ENCODE measurements at places on chromosomes 16 and 17.

GRCh38 chr16:70665113-70665694 is 18.8 kb downstream of the IL34 start:
- no peak for DNase-seq

- DNase-seq, result peak; percentile 90
Observed at GRCh38 chr16:57757326-57757786, 21.8 kb downstream of the KATNB1 start.

GRCh38 chr16:58264961-58265479 is 29.8 kb downstream of the PRSS54 start:
- no peak for DNase-seq

GRCh38 chr17:67461228-67461780 is 84.2 kb downstream of the PITPNC1 start:
- DNase-seq, result peak; percentile 59

GRCh38 chr17:39861235-39861634 is 2.9 kb downstream of the IKZF3 start:
- DNase-seq, result no peak

- DNase-seq, result no peak
Observed at GRCh38 chr16:58105631-58106030, 23.6 kb downstream of the CFAP20 start.

DNA sequence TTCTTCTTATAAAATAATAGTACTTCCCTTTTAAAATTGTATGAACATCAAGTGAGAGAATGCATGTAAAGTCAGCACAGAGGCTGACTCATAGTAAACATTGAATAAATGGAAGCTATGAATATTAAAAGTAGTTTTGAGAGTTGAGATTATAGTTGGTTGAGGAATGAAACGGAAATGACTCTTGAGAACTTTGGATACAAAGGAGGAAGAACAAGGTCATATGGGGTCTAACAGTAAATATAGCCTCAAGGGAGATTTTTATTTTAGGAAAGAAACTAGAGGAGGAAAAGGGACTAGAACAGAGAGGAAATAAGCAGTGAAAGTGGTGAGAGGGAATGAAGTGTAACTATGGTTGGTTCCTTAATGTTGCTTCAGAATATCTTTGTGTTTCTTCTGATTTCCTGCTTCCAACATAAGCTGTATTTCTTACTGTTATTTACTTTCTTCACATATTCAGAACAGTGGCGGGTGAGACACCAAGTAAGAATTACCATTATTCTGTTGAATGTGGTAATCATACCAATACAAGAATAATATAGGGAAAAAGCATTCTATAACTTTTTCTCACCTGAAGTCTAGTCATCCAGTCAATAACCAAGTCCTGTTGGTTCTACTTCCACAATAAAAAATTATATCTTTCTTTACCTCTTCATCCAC is 165.1 kb downstream of the CHD9 start:
- DNase-seq, result no peak

DNA sequence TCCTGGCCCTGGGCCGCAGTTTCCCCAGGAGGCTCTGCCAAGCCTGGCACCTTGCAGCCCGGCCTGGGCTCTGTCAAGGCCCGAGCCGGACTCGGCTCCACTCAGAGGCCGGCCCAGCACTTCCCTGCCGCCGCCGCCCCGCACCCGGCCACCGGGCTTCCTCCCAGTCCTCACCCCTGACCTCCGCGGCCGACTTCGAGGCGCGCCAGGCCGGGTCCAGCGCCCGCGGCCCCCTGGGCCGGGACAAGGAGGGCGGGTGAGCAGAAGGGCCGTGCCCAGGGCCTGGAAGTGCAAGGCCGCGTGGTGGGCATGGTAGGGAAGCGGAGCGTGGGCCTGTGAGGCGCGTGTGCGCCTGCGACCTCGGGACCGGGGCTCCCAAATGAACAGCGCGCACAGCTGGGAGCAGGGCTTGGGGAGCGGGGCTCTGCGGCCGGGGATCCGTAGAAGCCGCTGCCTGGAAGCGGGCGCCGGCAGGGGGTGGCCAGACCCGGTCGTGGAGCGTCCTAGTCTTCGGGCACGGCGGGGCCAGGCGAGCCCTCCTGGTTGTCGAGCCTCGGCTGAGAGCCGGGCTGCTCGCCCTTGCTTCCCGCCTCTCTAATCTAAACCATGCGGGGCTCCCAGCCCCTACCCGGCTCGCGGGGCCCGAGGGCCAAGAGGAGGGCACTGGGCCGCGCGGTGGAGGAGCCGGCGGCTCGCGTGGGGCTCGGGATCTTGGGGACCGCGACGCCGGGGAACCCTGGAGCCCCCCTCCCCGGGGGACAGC is 503 bp upstream of the TBX4 start:
- no peak for DNase-seq

DNA sequence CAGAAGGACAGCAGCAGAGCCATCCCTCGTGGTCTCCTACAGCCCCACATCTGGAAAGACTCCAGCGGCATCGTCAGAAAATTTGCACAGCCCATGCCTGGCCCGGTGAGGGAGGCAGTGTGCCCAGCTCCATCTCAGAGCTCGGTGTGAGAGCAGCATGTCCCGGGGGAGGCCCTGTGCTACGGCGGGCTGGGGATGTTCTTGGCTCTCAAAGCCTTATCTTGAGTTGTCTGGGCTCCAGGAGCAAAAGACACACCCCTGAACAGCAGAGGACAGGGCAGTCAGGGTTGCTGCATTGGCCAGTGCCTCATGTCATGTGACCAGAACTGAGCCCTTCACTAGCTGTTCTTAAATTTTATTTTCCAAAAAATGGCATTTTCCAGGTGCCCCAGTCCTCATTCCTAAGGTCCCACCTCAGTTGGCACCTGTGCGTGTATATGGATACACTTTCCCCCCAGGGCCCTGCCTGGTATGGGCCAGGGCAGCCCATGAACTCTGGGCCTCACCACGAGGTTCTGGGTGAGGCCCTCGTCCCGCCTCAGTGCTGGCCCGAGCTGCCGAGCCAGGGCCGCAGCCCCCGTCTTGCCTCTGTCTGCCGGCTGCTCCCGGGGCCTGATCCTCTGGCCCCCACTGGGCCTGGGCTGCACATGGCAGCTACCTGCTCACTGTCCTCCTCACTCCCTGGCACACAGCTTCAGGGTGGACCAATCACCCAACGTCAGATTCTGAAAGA is 3.0 kb downstream of the NUDT16L1 start:
- no peak for DNase-seq

- DNase-seq, result no peak
Observed at GRCh38 chr17:64009571-64010402, 10.6 kb downstream of the ICAM2 start.

DNA sequence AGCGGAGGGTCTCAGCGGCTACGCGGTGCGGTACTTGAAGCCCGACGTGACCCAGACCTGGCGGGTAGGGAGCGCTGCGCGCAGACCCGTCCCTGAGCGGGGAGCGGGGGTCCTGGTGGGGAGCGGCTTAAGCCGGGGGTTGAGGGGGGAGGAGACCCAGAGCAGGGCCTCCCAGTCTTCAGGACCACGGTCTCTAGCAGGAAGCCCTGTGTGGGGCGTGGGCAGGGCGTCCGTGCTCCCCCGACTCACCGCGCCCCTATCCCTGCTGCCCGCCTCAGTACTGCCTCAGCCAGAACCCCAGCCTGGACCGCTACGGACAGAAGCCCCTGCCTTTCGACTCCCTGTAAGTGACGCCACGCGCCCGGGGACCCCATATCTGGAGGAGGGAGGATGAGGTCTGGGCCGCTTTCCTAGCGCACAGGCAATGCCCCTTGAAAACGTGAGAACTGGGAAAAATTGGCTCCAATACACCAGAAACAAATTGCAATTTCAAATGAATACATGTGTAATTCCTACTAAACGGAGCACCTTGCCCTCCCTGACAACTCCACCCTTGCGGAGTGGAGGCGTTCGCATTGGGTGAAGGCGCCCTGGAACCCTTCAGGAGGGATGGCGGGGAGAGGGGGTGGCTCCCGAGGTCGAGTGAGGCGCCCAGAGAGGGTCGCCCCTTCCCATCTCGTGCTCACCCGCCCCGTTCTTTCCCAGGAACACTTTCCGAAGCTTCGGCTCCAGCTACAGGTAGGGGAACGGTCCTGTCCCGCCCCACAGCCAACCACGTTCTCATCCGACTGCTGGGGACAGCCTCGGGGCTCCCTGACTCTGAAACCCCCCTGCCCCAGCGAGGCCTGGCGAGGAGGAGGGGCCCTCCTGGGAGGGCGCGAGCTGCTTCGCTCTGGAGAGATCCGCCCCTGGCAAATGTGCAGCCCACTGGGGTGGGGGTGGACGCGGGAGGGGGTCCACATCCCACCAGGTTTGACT is 14.6 kb upstream of the CNGB1 start:
- DNase-seq, result no peak

- no peak for DNase-seq
Observed at GRCh38 chr17:68379692-68380677, 77.3 kb downstream of the WIPI1 start.

DNA sequence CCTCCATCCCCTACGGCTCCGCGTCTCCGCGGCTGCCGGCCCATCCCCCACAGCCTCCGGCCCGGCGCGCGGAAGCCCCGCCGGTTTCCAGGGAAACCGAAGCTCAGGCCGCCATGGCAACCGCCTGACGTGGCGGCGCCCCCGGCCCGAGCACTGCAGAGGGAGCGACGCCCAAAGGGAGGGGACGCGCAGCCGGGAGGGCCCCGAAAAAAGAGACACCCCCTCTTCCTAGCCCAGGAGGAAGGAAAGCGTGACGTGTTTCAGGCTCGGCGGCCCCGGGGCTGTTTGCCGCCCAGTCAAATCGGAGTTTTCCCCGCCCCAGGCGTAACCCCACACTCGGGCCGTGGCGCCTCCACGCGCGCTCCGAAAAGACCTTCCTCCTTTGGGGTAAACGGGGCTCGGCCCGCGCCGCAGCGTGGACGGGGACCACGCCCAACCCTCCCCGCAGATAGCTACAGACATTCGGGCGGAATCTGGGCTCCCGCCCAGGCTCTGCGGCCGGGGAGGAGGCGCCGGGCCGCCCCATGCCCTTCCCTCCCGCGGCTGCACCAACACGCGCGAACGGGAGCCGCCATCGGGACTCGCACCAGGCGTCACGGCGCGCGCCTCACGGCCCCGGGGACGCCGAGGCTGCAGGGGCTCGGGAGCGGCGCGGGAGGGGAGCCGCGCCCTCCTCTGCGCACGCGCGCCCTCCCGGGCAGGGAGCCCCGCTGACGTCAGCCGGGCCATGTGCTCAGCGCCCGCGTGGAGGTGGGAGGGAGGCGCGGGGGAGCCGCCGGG is 7.5 kb downstream of the MNT start:
- peak; percentile 95 for DNase-seq

- DNase-seq, result no peak
Observed at GRCh38 chr17:55068862-55069811, 100.6 kb downstream of the STXBP4 start.

DNA sequence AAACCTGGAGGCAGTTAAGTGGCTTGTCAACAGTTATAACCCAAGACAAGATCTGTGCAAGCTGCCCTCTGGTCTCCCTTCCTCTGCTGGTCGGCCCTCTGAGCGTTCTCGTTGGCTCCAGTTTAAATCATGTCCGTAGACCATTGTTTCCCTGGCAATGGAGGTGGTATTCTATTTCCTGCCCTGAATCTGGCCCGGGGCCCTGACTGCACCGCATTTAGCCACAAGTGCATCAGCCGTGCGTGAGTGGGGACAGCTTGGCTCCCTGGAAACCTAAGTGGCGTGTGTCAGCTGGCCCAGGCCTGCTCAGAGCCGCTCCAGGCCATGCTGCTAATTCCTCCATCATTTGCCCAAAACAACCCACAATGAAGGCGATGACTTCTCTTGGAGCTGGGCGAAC is 15.0 kb upstream of the MYLK3 start:
- no peak for DNase-seq

- DNase-seq, result no peak
Observed at GRCh38 chr16:82955741-82956348, 329.1 kb downstream of the CDH13 start.

GRCh38 chr16:79993629-79994209 is 393.2 kb upstream of the MAF start:
- DNase-seq, result no peak

DNA sequence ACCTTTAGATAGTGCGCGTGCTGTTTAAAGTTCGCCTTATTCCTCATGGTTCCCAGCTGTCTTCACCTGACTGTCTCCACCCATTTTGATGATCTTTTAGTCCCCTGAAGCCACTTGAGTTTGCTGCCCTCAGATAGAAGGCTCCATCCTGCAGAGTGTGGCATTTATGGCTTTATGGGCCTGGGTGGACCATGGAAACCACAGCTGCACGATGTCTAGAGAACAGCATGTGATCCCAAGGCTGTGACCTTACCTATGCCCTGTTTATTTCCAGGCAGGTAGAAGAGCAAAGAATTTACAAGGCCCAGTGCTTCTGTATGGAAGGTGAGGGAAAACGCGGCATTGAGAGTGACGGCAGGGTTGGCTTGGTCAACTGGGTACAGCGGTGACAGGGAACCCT is 356.9 kb downstream of the SLC39A11 start:
- no peak for DNase-seq

- no peak for DNase-seq
Observed at GRCh38 chr16:4685292-4685691, 8.1 kb upstream of the NUDT16L1 start.

DNA sequence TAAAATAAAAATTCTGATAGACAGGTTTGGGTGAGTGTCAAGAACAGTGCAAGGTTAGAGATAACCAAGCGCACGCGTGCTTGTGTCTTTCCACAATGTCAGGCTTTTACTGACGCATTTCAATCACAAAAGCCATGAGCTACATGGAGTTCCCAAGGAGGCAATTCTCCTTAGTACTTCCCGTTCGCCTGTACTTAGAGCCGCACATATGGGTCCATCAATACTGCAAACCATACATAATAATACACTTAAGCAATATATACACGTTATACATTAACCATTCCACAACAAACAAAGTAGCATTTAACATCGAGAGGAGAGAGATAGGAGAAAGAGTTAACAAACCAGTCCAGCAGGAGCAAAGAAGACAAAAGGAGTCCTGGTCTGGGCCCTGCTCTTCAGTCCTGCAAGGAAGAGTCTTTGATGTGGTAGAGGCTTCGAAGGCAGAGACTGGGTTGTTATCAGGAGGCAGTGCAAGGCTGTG is 11.9 kb upstream of the GPRC5C start:
- no peak for DNase-seq

- DNase-seq, result no peak
Observed at GRCh38 chr17:58165981-58166380, 801 bp upstream of the OR4D2 start.

DNA sequence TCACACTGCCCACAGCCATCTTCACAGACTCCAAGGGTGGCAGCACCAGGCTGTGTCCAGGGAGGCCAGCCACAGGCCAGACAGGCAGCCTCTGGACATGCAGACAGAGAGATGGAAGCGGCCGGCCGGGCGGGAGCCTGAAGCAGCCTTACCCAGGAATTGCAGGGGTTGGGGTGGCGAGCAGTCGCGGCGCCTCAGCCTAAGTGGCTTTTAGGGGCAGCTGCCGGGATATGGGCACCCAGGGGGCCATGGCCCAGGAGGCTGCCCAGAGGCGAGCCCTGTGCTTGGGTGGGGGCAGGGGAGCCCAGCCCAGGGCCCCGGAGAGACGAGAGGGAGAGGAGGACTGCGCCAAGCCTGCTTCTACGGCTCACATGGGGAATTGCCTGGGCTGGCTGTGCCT is 1.5 kb upstream of the NHERF2 start:
- no peak for DNase-seq

- no peak for DNase-seq
Observed at GRCh38 chr16:49513040-49513439, 139.4 kb downstream of the C16orf78 start.
